ENCODE measurements at places on chromosomes 7 and 10.
A peak's percentile ranks its signal among the peaks of the same experiment; 100 is the strongest.

DNA sequence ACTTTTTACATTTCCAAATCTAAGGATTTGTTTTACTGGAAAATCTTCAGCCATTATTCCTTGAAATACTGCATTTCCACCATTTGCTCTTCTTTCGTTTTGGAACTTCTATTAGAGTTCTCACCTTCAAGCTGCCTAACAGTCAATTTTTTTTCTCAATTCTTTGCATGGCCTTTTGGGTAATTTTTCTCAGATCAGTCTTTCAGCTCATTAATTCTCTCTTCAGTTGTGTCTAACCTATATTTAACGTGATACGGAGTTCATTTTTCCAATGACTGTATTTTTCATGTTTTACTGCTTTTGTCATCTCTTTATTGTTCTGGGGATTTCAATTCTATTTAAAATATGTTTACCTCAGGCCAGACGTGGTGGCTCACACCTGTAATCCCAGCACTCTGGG lies 123.7 kb upstream of the AOAH start:
- no peak for DNase-seq

GRCh38 chr10:60236869-60237524 lies 152.7 kb downstream of the ANK3 start:
- DNase-seq = no peak

GRCh38 chr10:128710098-128710797 lies 584.0 kb upstream of the MKI67 start:
- no peak for DNase-seq

DNA sequence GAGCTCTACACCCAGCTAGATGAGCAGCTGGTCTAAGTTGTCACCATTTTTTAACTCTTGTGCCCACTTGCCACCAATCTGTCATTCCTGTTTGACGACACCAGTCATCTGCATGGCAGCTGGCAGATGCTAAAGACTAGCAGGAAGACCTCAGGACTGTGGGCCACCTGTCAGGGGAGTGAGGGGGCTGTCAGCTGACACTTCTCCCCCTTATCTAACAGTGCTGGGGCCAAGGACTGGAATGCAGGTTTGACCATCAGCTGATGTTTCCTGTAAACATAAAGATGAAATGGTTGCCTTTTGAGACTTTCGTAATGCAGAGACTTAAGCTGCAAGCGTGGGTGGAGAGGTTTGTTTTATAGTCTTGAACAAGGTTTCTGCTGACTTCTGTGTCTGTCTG lies 93.5 kb downstream of the WNT2 start:
- no peak for DNase-seq

DNA sequence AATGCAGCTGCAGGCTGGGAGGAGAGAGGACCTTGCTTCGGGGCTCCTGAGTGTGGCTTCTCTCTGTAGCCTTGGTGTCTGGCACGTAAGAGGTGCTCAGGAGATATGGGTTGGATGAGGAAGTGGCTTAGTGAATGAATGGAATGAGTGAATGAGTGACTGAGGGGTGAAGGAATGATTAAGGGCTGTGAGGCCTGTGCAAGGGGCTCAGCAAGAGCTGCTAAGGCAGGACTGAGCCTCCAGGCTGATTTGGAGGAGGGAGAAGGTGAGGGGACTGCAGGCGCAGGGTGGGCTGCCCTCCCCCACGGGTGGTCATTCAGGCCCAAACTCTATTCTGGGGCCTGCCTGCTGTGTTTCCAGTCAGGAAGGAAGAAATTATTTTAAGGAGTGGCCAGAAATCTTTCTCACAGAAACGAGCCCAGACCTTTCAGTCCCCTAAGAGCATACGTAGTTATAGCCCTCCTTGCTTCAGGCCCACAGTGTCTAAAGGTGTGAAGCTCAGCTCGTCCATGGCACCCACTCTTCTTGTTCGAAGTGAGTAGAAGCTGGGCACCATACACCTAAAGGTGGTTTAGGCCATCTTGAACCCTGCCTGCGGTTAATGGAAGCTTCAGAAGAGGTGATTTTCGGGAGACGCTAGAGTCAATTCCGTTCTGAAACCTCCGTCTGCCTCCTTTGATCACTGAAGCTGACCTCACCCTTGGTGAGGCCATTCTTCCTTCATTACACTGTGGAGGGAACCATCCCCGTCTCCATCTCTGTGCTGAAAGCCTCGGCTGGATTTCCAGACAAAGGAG lies 49.5 kb upstream of the SAMD8 start:
- no peak for DNase-seq

- peak; percentile 14 for DNase-seq
Measured at GRCh38 chr10:28676326-28676967, 874 bp upstream of the BAMBI start.

GRCh38 chr7:156667110-156667426 lies 26.5 kb downstream of the RNF32 start:
- DNase-seq = no peak
